ENCODE measurements at places on chromosomes 12 and 14.

GRCh38 chr12:90102957-90103652 is 394.5 kb upstream of the ATP2B1 start:
- peak; percentile 26 for DNase-seq

DNA sequence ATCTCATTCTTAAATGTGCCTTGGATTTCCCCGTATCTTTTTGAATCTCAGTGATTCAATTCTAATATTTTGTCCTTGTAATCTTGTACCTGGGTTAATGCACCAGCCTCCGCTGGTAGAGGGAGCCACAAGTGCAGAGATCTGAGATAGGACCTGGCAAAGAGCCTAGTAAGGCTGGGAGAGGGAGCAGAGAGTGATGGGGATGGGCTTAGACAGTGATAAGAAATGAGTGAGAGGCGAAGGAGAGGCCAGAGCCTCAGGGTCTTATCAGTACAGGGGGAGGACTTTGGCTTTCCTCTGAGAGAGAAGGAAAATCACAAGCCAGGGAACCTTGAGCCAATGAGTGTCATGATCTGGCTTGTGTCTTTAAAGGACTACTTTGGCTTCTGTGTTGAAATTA is 30.5 kb upstream of the LMNTD1 start:
- DNase-seq: peak; percentile 78

DNA sequence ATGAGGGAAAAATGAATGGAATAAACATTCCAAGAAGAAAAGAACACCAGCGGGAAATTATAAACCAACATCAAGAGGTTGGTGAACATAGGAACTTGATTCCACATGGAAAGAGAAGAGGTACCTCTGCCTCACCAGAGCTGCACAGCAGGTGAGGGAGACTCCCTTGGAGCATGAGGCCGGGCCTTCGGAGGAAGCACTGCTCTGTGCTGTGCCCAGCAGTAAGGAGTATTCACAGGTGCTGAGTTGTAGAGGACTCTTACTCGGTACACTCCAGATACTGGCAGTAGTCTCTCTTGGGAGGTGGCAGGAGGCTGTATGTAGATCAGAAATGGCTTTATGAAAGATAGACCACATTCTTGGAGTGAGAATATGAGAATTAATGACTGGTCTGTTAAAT is 76.0 kb downstream of the NPAS3 start:
- no peak for DNase-seq

GRCh38 chr12:67892259-67893021 is 96.8 kb upstream of the IFNG-AS1 start:
- no peak for DNase-seq

GRCh38 chr12:6265038-6265405 is 45.5 kb upstream of the PLEKHG6 start:
- no peak for DNase-seq

DNA sequence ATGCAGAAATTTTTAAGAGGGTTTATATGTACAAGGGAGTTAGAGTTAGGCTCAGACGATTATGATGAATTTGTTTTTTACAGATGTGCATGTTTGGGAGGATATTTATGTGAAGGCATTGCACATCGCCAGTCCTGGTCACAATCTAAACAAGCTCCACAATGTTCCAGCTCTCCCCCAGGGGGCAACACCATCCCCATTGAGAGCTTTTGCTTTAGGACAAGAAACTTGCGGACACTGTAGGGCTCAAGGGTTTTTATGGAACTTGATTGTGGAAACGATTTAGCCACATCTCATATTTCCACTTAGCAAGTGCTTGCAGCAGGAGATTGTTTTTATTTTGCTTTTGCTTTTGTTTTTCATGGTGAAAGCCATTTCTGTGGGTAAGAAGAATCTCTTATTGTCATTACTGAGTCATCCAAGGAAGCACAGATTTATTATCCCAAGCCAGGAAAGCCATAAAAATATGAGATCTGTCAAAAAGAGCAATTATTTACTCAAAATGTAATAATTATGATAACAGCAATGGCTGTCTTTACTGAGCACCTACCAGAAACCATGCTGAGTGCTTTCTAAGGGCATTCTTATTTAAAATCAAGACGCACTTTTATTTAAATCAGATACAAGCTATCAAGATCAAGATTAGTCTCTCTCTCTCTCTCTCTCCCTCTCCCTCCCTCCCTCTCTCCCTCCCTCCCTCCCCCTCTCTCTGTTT is 276.7 kb upstream of the SRRM4 start:
- DNase-seq: no peak

- peak; percentile 79 for DNase-seq
These were observed 18.7 kb downstream of the ZBTB39 start for GRCh38 chr12:56987551-56988053.

- DNase-seq: no peak
These were observed 235.0 kb downstream of the CRADD start for GRCh38 chr12:93912086-93912733.

GRCh38 chr12:43840338-43840737 is 4.5 kb downstream of the TMEM117 start:
- DNase-seq: no peak

DNA sequence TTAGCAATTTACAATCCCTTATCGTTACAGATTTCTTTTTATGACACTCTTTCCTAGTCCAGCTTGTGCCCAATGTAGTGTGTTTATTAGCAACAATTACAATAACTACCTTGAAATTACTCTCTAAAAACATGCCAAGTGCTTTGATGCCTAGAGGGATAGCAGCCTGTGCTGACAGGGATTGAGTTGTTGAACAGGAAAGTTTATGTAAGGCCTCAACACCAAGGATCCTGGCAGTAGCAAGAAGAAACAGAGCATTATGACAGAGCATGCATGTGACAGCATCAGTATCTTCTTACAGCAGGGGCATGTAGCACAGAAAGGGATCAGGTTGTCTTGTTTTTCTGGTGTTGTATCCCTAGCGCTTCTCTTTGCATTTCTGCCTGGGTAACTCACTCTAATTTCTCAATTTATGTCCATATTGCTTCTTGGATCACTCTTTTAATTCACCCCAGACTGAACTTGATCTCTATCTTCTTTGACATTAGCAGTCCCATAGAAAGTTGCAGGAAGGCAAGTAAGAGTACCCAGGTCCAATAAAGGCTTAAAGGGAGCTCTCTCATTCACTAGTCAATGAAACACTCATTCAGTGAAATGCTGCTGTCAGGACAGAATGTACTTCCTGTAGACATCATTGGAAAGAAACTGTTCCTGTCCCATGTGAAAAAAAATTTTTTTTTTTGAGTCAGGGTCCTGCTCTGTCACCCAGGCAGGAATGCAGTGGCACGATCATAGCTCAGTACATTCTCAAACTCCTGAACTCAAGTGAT is 220.0 kb upstream of the GRIP1 start:
- no peak for DNase-seq

GRCh38 chr12:91507754-91508153 is 325.1 kb upstream of the DCN start:
- DNase-seq: no peak

- no peak for DNase-seq
These were observed 37.0 kb upstream of the EIF5 start for GRCh38 chr14:103296987-103297386.

GRCh38 chr14:63453443-63453936 is 89.7 kb downstream of the PPP2R5E start:
- DNase-seq: no peak

DNA sequence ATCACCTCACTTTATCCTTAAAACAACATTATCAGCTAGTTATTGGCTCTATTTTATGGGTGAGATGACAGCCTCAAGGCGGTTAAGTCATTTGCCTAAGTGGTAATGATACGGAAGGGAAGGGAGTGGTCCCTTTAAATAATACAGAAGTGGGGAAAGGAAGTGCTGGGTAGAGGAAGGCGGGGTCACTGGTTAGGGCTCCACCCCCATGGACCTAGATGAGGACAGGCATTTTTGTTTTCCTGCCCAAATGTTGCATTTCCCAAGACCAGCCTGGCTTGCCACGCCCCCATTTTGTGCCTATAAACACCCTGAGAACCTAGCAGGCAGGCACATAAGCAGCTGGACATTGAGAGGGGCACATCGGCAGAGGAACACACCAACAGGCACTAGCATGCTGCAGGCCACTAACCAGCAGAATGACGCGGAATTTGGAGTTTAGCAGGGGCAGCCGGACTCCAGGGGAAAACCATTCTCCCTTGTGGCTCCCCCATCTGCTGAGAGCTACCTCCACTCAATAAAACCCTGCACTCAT is 100.9 kb downstream of the EPS8 start:
- peak; percentile 9 for DNase-seq

- no peak for DNase-seq
These were observed 404.7 kb downstream of the APAF1 start for GRCh38 chr12:99049774-99050173.

- DNase-seq: no peak
These were observed 11.4 kb upstream of the FOS start for GRCh38 chr14:75267141-75267721.

DNA sequence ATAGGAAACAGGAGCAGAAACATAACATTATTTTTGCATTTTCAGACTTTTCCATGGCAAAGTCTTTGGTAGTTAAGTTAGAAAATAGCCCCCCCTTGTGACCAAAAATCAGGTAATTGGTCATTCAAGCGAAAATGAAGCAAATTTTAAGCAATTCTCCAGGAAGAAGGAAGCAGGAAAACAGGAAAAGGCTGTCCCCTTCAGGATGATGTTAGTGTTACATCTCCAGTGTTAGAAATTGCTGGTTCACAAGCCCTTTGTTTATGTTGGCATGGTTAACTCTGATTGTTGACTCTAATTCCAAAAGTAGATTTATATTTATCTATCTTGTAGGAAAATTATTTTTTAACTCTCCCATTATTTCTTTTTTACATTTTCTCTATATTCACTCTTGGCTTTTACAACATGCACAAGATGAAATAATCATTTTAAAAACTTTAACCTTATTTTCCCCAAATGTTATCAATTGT is 18.8 kb upstream of the GAS2L3 start:
- peak; percentile 54 for DNase-seq

GRCh38 chr12:108357834-108358579 is 18.9 kb upstream of the CMKLR1 start:
- DNase-seq: no peak

GRCh38 chr12:57098546-57098945 is 9.6 kb downstream of the NAB2 start:
- DNase-seq: no peak

GRCh38 chr14:95695913-95696312 is 9.7 kb downstream of the TCL1B start:
- DNase-seq: no peak

DNA sequence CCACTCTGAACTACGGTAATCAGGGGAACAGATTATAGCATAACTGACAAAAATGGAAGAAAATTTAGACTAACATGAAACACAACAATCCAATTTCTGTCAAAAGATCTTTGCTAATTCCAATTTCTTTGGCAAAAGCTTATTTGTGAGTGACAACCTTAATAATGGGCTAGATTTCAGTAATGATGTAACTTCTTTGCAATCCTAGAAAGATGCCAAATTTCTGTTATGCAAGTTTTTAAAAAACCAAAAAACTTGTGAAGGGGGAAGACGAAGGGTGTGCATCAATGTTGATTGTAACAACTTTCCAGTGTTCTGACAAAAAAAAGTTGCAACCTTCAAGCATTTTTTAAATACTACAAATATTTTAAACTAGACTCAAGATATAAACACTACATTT is 59.9 kb downstream of the DICER1 start:
- DNase-seq: no peak

DNA sequence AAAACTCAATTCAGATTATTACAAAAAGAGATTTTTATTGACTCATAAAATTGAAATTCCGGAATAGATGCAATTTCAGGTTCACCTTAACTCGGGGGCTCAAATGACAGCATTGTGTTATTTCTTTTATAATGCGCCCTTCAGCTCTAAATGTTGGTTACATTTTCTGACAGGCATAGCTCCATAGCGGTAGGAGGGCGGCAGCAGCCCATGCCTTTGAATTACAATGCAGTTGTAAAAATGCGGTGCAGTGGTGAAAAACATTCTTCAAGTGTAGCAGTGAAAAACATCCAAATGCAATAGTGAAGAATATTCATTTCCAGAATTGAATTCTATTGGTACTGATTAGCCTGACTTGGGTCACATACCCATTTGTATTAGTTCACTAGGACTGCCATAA is 215.3 kb upstream of the PKP2 start:
- DNase-seq: no peak

DNA sequence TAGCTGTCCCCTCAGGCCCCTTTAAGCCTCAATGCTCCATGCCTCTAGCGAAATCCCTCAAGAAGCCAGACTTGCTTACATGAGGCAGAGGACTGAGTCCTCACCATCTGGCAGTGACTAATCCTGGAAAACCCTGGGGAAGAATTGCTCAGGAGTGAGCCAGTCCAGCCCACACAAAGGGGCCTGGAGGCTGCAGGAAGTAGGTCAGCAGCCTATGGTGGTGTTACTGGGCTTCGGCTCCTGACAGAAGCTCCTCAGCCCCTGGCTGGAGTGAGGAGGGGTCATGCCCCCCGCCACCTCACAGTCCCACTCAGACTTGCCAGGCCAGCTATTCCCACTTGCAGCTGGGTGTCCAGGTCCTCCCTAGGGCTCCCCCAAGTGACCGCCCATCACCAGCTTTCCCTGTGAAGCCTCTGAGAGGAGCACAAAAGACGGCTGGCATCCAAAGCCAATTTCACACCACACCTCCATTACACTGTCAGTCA is 250.5 kb downstream of the DPF3 start:
- peak; percentile 55 for DNase-seq

DNA sequence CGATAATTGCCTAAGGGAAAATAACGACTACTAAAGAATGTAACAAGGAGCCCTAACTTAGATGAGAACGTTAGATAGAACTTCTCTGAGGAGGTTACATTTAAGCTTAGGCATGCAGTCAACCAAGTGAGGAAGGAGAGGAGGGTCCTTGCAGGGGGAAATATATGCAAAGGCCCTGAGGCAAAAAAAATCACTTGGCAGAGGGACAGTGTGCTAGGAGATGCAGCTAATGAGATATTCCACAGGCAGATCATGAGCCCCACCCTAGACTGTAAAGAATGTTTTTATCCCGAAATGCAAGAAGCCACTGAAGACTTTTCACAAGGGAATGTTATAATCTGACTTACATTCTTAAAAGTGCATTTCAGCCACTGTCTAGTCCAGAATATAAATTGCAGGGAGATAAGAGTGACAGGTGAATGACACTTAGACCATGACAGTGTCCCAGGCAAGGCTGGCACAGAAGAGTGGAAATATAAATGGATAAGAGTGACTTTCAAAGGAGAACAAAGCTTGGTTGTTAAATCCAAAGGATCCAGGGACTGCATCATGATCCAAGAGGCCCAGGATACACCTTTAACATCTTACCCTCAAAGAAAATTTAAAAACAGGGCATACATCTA is 61.0 kb downstream of the PPM1H start:
- no peak for DNase-seq

- DNase-seq: no peak
These were observed 27.4 kb downstream of the SLC41A2 start for GRCh38 chr12:104930388-104931326.

GRCh38 chr12:75738486-75738885 is 227.1 kb upstream of the KRR1 start:
- DNase-seq: no peak

DNA sequence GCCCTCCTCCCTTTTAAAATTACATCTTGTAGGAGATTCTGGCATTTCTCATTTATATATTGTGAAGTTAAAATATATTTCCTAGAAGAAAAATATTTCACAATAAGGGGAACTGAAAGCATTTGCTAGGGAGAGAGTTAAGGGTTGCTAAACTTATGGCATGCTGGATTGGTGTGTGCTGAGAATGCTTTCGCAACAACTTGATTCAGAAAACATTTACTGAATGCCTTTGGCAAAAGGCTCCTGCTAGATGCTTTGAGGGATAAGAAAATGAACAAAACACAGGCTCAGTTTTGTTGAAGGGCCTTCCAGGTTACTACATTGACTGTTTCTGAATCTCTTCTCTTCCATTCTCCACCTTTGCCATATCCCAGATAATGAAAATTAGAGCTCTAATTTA is 67.5 kb downstream of the DIP2B start:
- DNase-seq: no peak

Data from BE2C (cell line).